ENCODE measurements at places on chromosomes 7 and 10.

GRCh38 chr10:127968027-127968441, 61.1 kb downstream of the PTPRE start:
- no peaks in the 10 kb centered on the region for H3K36me3 ChIP-seq
- DNase-seq: no peak
- H3K4me3 ChIP-seq: no peak overlapping the region
- no peaks in the 10 kb centered on the region for H3K4me1 ChIP-seq
- H3K27ac ChIP-seq: no peak overlapping the region

DNA sequence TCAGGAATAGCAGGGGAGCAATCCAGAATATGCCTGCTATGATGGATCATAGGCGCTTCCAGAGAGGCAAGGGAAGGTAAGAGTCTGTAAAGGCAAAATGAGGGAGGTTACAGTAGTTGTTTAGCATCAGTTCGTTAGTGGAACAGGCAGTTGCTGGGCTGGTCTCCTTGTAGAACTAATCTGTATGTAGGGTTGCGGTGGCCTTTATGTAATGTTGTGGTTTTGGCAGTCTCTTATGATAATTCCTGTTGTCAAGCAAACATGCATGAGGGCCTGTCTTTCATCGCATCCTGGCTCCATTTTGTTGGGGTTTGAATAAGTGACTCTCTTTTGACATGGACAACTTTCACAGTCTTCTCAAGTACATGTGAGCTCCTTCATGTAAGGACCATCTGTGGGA, 427.8 kb upstream of the LRGUK start:
- H3K4me3 ChIP-seq: no peak overlapping the region
- DNase-seq: no peak
- H3K27me3 ChIP-seq: no peaks in the 10 kb centered on the region
- H3K27ac ChIP-seq: no peak overlapping the region
- H3K4me1 ChIP-seq: peaks cover 13% of the 10 kb centered on the region

DNA sequence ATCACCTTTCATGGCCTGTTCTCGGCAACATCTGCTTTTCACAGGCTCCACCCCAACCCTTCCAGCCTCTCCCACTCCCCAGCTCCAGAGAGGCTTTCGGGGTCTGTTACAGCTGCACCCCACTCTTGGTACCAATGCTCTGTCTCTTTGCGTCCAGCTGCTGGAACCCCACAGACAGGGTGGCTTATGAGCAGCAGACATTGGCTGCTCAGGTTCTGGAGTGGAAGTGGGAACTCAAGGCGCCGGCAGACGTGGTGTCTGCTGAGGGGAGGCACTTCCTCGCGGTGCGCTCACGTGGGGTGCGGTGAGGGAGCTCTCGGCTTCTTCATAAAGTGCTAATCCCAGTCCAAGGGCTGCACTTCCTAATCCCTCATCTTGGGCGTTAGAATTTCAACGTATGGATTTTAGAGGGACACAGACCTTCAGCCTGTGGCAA, 185.7 kb downstream of the ELFN1 start:
- H3K36me3 ChIP-seq: no peaks in the 10 kb centered on the region
- H3K4me1 ChIP-seq: no peaks in the 10 kb centered on the region
- H3K27ac ChIP-seq: no peak overlapping the region
- DNase-seq: no peak

DNA sequence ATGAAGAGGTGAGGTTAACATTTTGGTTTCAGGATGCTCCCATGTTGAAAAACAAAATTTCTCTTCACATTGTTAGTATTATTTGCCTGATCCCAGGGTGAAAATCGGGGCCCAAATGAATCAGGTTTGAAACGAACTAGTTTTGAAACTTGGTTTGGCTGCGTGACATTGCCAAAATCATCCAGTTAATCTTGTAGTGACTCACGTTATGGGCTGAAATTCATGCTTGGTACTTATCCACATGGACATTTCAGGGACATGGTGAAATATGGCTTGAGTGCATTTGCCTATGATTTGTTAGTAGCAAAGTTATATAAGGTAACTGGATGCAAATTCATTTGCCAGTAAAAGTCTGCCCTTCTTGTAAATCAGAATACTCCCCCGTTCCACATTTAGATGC, 97.3 kb downstream of the CFAP58 start:
- H3K27ac ChIP-seq: no peak overlapping the region
- DNase-seq: no peak
- peaks cover 2% of the 10 kb centered on the region for H3K4me1 ChIP-seq
- no peaks in the 10 kb centered on the region for H3K36me3 ChIP-seq

GRCh38 chr7:1703871-1704810, 34.1 kb downstream of the ELFN1 start:
- no peak overlapping the region for H3K4me3 ChIP-seq
- no peak for DNase-seq
- no peaks in the 10 kb centered on the region for H3K4me1 ChIP-seq
- no peak overlapping the region for H3K27ac ChIP-seq
- H3K36me3 ChIP-seq: no peaks in the 10 kb centered on the region
- H3K27me3 ChIP-seq: peaks cover 2% of the 10 kb centered on the region

- no peaks in the 10 kb centered on the region for H3K36me3 ChIP-seq
- H3K4me1 ChIP-seq: no peaks in the 10 kb centered on the region
- no peak overlapping the region for H3K27ac ChIP-seq
- no peak overlapping the region for H3K4me3 ChIP-seq
Observed at GRCh38 chr10:60257767-60258428, 131.8 kb downstream of the ANK3 start.

DNA sequence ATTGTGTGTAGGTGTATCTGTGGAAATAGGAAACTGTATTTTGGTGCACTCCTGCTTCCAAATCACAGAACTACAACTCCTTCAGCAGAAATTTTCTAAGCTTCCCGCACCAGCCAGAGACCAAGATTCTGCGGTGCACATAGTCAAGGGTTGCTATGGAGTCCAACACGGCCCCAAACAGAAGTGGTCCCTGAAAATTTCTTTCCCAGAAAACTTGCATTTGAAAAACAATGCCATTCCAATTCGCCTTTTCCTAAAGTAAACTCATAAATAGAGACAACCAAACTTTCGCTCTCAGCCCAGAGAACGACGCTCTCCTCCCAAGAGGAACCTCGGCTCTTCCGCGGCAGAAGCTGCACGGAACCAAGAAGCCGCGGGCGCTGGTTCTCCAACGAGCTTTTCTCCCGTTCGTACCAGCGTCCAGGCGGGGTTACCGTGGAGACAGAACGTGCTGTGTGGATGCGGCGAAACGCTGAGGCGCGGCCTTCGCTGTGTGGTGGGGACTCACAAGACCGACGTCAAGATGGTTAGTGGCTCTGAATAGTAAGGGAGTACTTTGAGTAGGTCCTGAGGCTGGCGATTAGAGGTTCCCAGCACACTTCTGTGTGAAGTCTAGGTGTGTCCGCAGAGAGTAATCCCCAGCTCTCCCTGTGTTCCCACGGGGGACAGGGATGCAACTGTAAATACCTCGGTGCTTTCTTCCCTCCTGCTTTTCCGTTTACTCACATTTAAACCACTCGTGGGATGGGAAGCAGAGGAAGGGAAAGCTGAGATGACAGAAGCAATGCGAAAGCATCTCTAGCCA, 24.0 kb upstream of the ZC3HAV1 start:
- H3K27ac ChIP-seq: peak overlapping the region; percentile 14
- no peaks in the 10 kb centered on the region for H3K27me3 ChIP-seq
- no peaks in the 10 kb centered on the region for H3K4me1 ChIP-seq
- 0 out of 2 replicates have a peak, but pooled peaks cover 1% of the 10 kb centered on the region for H3K36me3 ChIP-seq
- H3K4me3 ChIP-seq: peak overlapping the region; percentile 58

DNA sequence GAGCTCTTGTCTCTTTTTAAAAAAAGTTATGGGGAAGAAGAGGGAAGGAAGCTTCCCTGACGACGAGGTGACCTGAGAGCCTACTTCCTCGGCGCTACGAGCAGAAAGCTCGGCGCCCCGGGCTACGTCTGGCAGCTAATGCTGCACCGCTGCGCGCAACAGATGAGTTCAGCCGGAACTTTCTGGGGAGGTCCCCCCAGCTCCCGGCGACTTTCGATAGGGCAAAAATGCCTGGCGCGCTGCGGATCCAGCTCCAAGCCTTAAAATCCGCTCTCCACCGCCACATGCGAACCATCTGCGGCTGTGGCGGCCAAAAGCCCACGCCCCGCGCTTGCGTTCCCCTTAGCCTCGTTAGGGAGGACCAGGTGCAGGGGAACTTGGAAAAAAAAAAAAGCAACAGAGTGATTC, 621 bp downstream of the P4HA1 start:
- DNase-seq: peak; percentile 60
- no peaks in the 10 kb centered on the region for H3K27me3 ChIP-seq
- H3K27ac ChIP-seq: peak overlapping the region; percentile 91
- H3K36me3 ChIP-seq: no peaks in the 10 kb centered on the region
